Glutamatergic neuron (in vitro differentiated cells): ENCODE measurements at places on chromosomes 5 and 9. TPM values are rescaled to one million over a fixed set of nuclear protein-coding genes. Genes with fewer than 3 reads are reported as not detected.

- peaks cover 10% of the 10 kb centered on the region for H3K4me1 ChIP-seq
- no peak overlapping the region for H3K27ac ChIP-seq
- peaks cover 2% of the 10 kb centered on the region for H3K27me3 ChIP-seq
- H3K36me3 ChIP-seq: no peaks in the 10 kb centered on the region
- H3K4me3 ChIP-seq: no peak overlapping the region
Observed at GRCh38 chr5:107367480-107367879, 303.3 kb downstream of the EFNA5 start.

DNA sequence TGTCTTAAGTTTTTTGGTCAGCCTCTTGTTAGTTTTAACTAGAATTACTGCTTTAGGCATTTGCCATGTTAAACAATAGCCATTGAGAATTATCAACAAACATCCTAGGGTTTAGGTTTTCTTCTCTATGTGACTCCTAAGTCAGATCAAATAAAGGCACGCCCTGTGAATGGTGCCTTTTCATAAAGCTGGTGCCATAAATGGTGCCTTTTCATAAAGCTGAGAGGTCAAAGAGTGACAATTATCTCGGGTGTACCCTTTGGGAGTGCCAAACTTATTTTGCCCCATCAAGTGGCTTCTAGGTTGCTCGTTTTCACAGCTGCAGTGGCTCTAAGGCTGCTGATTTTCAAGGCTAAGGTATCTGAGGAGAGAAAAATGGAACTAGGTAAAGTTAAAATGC is 391.6 kb downstream of the DMRTA1 start:
- H3K27me3 ChIP-seq: peaks cover 1% of the 10 kb centered on the region
- H3K4me3 ChIP-seq: no peak overlapping the region
- DNase-seq: no peak
- no peaks in the 10 kb centered on the region for H3K36me3 ChIP-seq
- no peaks in the 10 kb centered on the region for H3K4me1 ChIP-seq

DNA sequence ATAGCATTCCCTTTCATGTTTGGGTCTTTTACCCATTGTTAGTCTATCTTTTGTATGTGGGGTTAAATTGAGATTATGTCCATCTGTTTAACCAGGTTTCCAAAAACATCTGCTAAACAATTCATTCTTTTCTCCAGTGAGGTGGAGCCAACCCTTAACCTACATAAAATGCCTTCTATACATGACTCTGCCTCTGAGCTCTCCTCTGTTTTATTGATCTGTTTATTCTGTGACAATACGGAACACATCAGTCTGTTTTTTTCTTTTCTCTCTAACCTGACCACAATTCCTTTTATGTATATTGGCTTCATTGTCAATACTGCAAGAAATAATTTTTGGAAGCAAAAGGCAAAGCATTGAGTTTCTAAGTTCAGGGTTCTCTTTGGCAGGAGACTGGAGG is 9.9 kb upstream of the ARL15 start:
- H3K4me1 ChIP-seq: peaks cover 7% of the 10 kb centered on the region
- H3K27ac ChIP-seq: no peak overlapping the region
- DNase-seq: no peak
- no peaks in the 10 kb centered on the region for H3K36me3 ChIP-seq

DNA sequence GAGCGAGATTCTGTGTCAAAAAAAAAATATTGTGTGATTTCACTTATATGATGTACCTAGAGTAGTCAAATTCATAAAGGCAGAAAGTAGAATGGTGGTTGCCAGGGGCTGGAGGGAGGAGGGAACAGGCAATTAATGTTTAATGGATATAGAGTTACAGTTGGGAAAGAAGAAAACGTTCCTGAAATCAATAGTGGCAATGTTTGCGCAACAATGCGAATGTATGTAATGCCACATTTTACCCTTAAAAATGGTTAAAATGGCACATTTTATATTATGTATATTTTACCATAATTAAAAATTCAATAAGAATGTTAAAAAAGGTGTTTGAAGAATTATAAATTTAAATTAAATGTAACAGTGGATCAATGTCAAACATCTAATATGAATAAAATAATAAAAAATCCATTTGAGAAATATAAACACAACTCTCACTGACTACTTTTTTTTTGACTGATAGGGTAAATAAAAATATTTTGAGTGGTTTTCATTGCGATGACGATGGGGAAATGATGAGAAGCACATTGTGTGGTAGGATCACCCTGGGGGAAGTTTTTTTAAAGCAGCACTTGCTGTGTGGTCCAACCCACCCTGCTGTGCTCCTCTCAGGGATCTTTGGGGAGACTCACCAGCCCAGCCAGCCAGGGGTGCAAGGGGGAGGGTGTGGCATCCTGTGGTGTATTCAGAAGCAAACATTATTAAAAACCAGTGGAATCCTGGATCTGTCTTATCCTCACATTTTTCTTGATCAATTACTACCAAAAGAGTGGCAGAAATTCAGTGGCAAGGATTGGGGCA is 4.3 kb downstream of the FYB1 start:
- H3K4me1 ChIP-seq: no peaks in the 10 kb centered on the region
- H3K27ac ChIP-seq: no peak overlapping the region
- H3K27me3 ChIP-seq: peaks cover 2% of the 10 kb centered on the region
- H3K36me3 ChIP-seq: no peaks in the 10 kb centered on the region

- no peaks in the 10 kb centered on the region for H3K36me3 ChIP-seq
- no peak overlapping the region for H3K27ac ChIP-seq
- H3K4me3 ChIP-seq: no peak overlapping the region
- no peak for DNase-seq
- H3K4me1 ChIP-seq: no peaks in the 10 kb centered on the region
- peaks cover 7% of the 10 kb centered on the region for H3K27me3 ChIP-seq
Observed at GRCh38 chr5:76473661-76474060, 70.6 kb downstream of the IQGAP2 start.

DNA sequence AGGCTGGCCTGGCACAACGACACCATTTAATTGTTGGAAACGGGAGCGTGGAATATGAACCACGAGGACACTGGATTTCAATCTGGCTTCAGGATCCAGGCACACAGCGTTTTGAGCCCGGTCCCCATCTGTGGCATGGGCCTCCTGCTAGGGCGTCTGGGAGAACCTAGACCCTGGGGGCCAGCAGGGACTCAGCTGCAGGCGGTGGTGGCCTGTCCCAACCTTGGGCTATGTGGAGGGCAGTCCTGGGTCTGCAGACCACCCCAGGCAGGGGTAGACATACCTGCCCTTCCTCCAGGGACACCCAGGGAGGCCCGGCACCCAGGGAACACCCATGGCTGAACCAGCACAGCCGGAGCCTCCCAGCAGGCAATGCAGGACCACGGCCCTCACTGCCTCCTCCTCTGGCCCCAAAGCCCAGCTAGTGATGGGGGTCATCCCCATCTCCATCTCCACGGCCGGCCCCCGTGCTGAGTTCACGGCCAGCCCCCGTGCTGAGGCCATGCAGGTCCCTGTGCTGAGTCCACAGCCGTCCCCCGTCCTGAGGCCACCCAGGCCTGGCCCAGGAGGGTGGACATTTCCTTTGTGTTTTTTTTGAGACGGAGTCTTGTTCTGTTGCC is 18.5 kb upstream of the UBAC1 start:
- no peak for DNase-seq
- no peak overlapping the region for H3K4me3 ChIP-seq
- peaks cover 13% of the 10 kb centered on the region for H3K4me1 ChIP-seq
- H3K27me3 ChIP-seq: peaks cover 3% of the 10 kb centered on the region
- no peak overlapping the region for H3K27ac ChIP-seq

DNA sequence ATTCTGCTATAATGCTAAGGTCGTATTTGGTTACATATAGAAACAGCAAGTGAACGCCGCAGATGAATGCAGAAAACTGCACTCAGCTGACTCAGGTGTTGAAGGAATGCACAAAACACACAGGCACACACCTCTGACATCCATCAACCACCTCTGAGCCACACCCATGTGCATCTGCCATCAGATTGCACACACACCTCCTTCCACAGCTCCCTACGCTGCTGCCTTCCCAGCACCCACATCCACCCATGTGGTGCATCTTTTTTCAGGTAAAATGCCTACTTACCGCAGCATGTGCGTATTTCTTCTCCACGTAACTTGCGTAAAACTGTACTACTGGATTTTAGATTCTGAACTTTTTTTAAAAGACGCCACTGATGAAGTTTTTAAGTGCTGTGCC is 7.1 kb downstream of the STK10 start:
- no peaks in the 10 kb centered on the region for H3K36me3 ChIP-seq
- no peak for DNase-seq
- no peak overlapping the region for H3K27ac ChIP-seq

DNA sequence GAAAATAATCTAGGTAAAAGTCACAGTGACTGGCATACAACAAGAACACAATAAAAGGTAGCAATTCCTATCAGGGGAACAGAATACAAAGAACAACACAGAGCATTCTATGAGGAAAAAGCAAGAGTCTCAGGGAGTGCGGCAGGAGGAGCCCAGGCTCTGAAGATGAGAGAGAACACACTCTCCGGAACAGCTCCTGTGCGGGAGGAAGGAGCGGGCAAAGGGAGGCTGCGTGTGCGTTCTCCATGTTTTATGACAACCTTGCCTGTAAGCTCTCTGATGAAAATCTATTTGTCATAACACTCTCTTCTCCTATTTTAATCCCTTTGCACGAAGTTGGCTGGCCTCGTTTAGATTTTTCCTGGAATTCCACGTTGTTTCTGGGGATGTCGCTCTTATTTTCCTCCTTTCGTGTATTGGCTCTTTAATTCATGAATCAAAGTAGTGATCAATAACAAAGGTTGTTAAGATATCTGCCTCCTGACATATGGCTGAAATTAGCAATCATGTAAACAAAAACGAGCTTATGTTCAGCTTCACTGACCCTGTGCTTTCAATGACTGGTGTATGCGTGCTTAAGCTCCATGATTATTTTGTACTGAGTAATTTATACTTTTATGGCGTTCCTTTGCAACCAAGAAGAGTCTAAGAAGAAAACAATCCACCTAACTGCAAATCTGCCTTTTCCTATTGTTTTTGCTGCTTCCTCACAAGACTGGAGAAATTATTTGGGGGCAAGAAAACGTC is 109.5 kb downstream of the MYO10 start:
- H3K4me1 ChIP-seq: peaks cover 11% of the 10 kb centered on the region
- H3K4me3 ChIP-seq: no peak overlapping the region
- no peak for DNase-seq
- H3K27me3 ChIP-seq: no peaks in the 10 kb centered on the region

DNA sequence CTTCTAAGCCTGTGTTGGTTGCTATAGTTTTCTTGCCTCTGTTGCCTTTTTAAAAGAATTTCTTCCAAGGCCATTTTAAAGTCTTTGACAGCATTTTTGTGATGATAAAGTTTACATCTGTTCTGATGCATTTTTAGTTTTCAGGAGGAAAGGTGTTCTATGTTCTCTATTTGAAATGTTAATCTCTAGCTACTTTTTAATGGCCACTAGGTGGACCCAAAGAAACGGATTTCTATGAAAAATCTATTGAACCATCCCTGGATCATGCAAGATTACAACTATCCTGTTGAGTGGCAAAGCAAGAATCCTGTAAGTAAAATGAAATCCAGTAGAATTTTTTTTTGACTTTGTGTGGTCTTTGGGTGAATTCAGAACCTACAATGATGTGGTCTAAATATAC is 60.2 kb downstream of the MELK start:
- DNase-seq: no peak
- H3K36me3 ChIP-seq: no peaks in the 10 kb centered on the region
- H3K4me3 ChIP-seq: no peak overlapping the region

DNA sequence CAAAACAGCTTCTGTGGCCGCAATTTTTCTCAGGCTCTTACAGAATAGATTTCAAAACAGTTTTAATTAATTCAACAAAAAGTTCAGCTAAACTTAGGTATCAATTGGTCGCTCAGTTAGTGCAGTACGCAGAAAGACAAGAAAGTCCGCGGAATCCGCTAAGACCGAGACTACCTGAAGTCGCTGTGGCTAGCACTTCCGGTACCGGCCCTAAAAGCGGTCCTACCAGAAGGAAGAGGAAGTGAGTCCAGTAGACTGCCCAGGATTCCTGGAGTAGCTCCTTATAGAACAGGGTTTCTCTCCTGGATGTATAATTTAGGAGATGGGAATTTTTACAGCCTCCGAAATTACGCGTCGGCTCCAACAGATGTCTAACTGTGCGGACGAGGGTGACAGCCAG is 16.6 kb upstream of the PCDHB2 start:
- DNase-seq: peak; percentile 52
- peak overlapping the region; percentile 86 for H3K4me3 ChIP-seq
- H3K4me1 ChIP-seq: peaks cover 2% of the 10 kb centered on the region

DNA sequence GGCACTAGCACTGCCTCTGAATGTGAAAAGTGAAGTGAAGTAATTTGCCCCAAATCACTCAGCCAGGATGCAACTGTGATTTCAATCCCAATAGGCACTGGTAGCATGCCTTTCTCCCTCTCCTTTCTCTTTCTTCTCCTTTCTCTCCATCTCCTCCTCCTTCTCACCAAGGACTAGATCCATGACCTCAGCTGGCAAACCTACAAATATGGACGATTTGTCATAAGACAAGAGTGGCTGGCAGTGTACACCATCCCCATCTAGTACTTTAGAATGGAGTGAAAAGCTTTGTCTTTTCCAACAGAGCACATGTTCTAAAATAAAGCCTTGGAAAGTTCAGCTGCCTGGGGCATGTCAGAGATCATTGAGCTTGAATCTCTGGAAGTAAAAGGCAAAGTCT is 574.7 kb upstream of the CLINT1 start:
- no peak overlapping the region for H3K27ac ChIP-seq
- H3K36me3 ChIP-seq: peaks cover 5% of the 10 kb centered on the region
- no peak for DNase-seq
- no peaks in the 10 kb centered on the region for H3K27me3 ChIP-seq
- H3K4me1 ChIP-seq: peaks cover 4% of the 10 kb centered on the region

DNA sequence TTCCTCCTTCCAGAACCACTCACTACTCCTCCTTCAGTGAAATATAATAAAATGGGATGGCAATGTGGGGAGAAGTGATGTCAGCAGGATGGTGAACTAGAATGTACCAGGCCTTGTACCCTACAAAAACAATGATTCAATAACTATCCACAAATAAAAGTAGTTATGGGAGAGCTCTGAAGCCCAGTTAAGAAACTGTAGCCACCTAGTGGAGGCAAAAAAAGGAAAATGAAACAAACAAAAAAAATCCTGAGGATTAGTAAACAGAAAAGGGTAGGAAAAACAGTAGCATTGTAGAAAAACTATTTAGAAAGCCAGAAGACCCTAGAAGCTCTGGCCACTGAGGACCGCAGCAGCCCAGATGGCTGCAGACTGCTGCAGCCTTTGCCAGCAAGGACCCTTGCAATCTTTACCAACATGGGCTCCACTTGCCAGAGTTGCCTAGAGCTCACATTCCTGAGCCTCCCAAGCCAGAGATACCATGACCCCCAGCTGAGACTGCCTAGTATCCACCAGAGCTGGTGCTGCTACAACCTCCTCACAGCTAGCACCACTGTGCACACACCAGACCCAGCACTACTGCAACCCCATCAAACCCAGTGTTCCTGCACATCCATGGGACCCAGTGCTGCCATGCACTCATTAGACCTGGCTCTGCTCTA is 259.7 kb upstream of the MSX2 start:
- H3K36me3 ChIP-seq: peaks cover 14% of the 10 kb centered on the region
- no peak overlapping the region for H3K27ac ChIP-seq
- peaks cover 1% of the 10 kb centered on the region for H3K27me3 ChIP-seq
- DNase-seq: no peak

GRCh38 chr5:19547640-19548039 is 440.4 kb downstream of the CDH18 start:
- no peaks in the 10 kb centered on the region for H3K36me3 ChIP-seq
- no peak for DNase-seq
- no peak overlapping the region for H3K4me3 ChIP-seq

Gene ARSI
- total RNA-seq: not detected

Gene CCDC183
- total RNA-seq: 20.0 TPM

Gene ENTPD2
- 0.69 TPM for total RNA-seq

Gene CCIN
- 0.22 TPM for total RNA-seq

Gene SLC46A2
- total RNA-seq: not detected

Gene LPAR1
- 0.56 TPM for total RNA-seq

Gene PCDHA10
- total RNA-seq: 47.7 TPM

Gene PCDHGC5
- total RNA-seq: 4.0 TPM

Gene DDX4
- 0.27 TPM for total RNA-seq

Gene GPR150
- total RNA-seq: not detected

Gene IL13
- not detected for total RNA-seq

Gene ANKRA2
- total RNA-seq: 18.8 TPM
